ENCODE measurements at places on chromosomes 3 and 15.

DNA sequence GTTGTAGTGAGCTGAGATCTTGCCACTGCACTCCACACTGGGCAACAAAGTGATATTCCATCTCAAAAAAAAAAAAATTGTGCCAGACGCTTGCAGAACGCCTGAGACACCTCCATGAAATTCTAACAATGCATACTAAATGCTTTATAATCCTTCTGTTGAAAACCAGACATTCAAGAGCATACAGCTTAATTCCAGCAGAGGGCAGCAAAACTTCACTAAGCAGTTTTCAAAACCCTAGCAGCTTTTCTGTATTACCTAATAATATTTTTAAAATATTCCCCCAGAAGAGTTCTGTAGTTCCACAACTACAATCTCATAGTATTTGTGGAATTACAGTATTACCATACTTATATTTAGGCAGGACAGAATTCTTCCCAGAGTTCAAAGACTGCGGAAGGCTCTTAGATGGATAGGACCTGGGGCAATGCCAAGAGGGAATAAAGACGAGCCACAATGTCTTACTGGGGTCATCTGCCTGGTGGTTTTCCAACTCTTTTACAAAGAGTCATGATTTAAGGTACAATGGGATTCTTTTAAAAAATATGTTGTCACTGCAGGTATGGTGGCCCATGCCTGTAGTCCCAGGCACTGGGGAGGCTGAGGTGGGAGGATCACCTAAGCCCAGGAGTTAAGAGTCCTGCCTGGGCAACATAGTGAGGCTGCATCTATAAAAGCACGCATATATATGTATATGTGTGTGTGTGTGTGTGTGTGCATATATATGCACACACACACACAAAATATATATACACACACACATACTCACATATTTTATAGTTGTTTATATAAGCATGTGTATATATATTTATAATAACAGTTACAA, 19.6 kb upstream of the TASOR start:
- DNase-seq = no peak

GRCh38 chr3:188220097-188220788, 66.3 kb downstream of the LPP start:
- no peak for DNase-seq

- DNase-seq = no peak
These were observed 25.9 kb upstream of the RNU6-1 start for GRCh38 chr15:67865766-67866165.

- no peak for DNase-seq
These were observed 59.9 kb downstream of the GPR176 start for GRCh38 chr15:39860200-39860599.

- DNase-seq = no peak
These were observed 201.5 kb upstream of the IL12A start for GRCh38 chr3:159787178-159787574.

DNA sequence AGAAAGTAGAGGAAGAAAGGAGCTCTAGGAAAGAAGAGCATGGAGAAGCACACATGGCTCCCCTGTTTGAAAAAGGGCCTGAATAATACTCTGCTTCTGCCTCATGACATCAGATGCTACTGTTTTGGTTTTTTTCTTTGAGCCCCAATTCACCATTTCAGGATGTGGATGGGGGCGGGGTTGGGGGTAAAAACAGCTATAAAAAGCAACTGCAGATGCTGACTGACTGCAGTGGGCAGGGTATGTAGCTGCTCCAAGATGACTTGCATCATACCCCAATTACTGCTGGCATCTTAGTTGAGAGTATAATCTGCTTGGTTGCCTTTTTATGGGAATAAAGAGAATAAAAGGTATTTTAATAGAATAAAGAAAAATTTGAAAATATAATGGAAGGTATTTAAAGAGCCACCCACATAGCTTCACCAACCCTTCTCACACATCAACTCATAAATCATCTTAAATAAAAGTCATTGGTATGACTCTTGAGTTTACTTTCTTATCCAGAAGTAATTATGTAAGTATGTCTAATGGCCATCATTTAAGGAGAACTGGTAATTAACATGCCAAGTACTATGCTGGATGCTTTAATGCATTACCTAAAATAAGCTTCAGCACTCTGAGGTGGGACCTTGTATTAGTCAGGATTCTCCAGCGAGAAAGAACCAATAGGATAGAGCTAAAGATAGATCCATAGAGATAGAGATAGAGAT, 36.4 kb upstream of the TMEM45A start:
- DNase-seq = no peak

- DNase-seq = peak; percentile 11
These were observed 281.9 kb upstream of the LRRFIP2 start for GRCh38 chr3:37456270-37456708.

GRCh38 chr3:81521855-81522254, 239.6 kb downstream of the GBE1 start:
- no peak for DNase-seq

GRCh38 chr3:85535517-85535916, 576.7 kb downstream of the CADM2 start:
- no peak for DNase-seq

DNA sequence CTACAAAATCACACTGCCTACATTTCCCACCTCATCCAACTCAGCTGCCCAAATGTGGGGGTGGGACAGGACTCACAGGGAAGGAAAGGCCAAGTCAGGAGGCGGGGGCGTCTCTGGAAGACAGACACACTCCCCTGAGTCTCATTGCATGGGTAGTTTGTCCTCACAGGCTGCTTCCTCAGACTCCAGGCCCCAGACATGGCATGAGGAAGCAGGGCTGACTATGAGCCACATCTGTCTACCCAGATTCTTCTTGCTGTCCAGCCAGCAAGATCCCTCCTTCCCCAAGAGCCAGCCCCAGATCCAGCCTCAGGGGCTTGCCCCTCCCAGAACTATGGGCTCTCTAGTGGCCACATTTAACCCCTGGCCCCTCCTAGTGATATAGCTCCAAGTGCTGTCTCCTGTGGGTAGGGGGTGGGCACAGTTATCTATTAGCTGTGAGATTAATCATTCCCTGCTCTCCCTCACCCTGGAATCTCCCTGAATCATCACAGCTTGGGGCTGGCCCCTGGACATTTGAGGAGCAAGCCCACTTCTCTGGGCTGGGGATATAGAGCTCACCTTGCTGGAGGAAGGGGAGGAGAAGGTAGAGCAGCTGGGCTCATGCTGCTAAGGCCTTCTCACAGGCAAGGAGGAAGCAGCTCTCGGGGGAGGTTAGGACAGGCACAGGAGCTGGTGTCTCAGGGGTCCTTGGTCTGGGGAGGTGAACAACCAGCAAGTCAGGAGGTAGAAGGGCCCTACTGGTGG, 2.1 kb upstream of the CCDC33 start:
- DNase-seq = no peak

GRCh38 chr3:50599115-50599715, 12.4 kb downstream of the CISH start:
- DNase-seq = no peak

DNA sequence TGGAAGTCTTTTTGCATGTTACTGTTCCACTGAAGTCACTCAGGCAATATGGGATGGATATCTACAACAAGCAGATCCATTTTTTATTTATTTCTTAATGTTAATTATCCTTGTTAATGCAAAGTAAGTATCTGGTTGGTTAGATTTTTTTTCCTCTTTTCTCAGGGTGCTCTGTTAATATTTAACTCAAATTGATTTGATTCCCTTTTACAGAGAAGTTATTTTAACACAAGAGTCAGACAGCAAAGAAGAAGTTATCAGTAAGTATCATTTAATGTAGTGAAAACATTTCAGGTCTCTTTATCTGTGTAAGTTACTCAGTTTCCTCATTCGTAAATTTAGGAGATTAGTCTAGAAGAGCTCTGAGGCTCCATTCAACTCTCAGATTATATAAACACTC, 34.3 kb downstream of the TBC1D23 start:
- DNase-seq = no peak

GRCh38 chr3:49421890-49422378, 339 bp downstream of the AMT start:
- no peak for DNase-seq
